Kidney (tissue), 22 donors: ENCODE measurements at places on chromosomes 12 and 14. TPM values are rescaled to one million over a fixed set of nuclear protein-coding genes. Genes with fewer than 3 reads are reported as not detected.
A peak's percentile ranks its signal among the peaks of the same experiment; 100 is the strongest.

DNA sequence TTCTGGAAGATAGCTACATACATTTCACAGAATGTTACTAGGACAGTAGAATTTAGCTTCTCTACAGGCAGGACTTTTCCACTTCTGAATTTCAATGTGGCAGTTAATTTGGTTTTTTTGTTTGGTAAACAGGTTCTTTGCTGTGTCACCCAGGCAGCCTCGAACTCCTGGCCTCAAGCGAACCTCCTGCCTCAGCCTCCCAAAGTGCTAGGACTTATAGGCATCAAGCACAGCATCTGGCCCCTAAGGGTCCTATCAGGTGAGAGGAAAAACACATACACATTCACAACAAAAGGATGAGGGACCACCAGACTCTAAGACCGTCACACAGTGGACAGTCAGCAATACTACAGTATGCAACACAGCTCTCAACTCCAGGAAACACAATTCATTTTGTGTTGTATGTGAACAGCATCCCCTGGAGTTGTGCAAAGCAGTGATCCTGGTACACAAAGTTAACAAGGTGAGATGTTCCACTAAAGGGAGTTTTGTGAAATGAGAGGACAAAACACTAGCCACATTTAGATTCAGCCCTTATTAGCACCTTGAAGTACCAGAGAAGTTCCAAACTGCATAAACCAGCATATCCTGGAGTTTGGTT is 6.9 kb downstream of the ATP2B1 start:
- DNase-seq = no peak

- DNase-seq = no peak
These were observed 28.0 kb upstream of the NAA30 start for GRCh38 chr14:57362361-57362760.

DNA sequence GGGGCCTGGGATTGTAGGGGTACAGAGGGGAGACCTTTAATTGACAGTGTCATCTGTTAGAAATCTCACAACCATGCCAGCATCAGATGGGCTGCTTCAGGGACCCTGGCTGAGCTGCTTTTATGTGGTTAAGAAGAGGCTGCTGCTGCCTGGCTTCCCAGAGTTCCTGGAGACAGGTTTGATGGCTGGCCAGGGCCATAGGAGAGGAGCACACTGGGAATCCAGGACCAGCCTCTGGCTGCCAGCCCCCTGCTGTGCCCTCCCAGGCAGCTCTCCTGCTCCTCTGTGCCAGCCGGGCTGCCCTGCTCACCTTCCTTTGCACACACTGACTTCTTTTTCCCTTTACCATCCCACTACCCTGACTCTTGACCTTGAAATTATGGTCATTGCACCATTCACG is 507 bp upstream of the KRT73 start:
- DNase-seq = no peak

DNA sequence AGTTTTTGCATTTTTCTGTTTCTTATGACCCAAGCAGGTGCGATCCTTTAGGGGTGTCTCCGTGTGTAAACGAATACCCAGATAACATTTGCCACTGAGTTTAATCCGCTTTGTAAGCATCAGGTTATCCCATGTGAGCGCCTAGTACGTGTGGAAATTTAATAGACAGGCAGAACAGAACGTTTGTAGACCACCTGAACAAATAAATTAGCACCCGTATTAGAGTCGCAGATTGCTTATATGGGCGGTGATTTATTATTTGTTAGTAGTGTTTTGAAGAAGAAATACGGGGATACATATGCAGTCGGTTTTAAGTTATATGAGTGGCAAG is 325 bp downstream of the C12orf60 start:
- DNase-seq = no peak

GRCh38 chr14:76599559-76600287 is 161.5 kb upstream of the VASH1 start:
- DNase-seq = no peak

DNA sequence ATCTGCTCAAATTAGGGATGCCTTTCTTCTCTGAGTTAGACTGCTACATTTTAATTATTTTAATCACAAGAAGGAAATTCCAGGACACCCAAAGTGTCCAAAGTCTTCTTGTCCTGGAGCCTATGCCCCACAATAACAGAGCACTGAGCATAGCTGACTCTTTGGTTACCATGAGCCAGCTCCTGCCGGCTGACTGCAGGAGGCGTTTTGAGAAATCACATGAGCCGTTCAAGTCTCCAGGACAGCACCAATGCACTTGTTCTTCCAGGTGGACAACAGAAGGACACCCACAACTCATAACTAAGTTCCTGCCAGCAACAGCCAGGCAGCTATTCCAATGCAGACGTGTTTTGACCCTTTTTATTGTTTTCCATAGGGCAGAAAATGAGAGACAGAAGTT is 46.0 kb upstream of the SRSF5 start:
- no peak for DNase-seq

DNA sequence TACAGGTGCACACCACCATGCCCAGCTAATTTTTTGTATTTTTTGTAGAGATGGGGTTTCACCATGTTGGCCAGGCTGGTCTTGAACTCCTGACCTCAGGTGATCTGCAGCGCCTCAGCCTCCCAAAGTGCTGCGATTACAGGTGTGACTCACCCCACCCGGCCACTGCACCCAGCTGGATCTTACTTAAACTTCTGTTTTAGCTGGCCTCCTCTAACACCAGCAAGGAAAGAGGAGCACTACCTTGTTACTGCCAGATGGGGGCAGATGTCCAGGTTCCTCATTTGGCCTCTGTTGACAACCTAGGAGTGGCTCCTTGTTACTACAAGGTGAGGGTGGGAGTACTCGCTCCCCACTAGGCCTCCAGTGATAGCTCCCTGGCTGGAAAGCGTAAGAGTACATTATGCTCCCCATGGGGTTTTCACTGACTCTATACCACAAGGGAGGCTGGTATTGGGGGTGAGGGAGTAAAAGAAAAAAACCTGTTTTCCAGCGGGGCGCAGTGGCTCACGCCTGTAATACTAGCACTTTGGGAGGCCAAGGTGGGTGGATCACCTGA is 13.2 kb upstream of the ARF6 start:
- peak; percentile 71 for DNase-seq

GRCh38 chr14:26935733-26936132 is 337.9 kb upstream of the NOVA1 start:
- no peak for DNase-seq

DNA sequence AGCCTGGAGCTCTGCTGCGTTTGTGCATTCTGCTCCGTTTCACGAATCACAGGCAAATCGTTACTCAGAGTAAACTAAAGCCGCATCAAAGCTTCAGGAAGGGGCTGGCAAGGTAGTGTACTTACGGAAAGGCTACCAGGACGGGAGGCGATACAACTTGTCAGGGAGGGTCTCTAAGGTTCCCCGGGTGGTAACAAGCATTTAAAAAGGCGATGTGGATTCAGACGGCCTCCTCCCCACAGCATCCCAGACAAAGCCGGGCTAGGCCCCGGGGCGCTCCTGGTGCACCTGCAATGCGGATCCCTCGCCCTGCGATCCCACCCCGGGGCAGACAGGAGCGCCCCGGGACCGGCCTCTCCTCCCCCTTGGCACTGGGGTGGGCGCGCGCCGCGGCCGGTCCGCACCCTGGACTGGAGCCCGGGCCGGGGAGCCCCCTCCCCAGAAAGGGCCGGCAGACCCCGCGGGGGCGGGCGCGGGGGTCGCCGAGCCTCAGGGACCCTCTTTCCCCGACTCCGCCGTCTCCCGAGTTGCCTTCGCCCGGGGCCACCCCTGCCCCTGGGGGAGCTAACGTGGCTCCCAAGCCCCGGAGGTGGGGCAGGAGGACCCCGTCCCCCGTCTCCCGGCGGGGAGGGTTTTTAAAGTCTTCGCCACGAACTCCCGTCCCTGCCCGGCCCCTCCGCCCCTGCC is 718 bp downstream of the CCDC92 start:
- peak; percentile 59 for DNase-seq

GRCh38 chr12:79938843-79939242 is 3.9 kb upstream of the PPP1R12A start:
- no peak for DNase-seq

- no peak for DNase-seq
These were observed 965.5 kb downstream of the TMEM121 start for GRCh38 chr14:106491851-106492250.

DNA sequence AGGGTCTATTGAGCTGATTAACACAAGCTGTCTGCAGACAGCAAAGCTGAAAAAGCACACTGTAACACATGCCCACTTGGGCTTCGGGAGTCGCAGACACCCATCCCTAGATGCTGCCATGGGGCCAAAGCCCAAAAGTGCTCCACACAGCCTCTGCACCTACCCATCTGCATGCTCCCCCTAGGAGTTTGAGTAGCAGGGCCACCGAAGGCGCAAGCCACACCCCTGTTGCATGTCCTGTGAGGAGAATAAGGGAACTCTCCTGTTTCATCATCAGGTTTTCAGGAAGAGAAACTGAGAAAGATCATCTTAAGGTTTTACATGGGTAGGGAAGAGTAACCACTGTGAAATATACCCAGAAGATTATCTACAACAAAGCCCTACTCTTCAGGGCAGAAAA is 5.6 kb upstream of the ST8SIA1 start:
- no peak for DNase-seq

Gene KRT6C
- not detected for total RNA-seq

Gene KCNC2
- not detected for total RNA-seq

Gene DENND5B
- 14.1 TPM for total RNA-seq

Gene KERA
- not detected for total RNA-seq

Gene SLC4A8
- total RNA-seq = 2.4 TPM

Gene CMA1
- total RNA-seq = 2.1 TPM

Gene SLC5A8
- total RNA-seq = 1.6 TPM

Gene TMEM63C
- total RNA-seq = 1.9 TPM
